ENCODE measurements at places on chromosomes 6 and 20.

DNA sequence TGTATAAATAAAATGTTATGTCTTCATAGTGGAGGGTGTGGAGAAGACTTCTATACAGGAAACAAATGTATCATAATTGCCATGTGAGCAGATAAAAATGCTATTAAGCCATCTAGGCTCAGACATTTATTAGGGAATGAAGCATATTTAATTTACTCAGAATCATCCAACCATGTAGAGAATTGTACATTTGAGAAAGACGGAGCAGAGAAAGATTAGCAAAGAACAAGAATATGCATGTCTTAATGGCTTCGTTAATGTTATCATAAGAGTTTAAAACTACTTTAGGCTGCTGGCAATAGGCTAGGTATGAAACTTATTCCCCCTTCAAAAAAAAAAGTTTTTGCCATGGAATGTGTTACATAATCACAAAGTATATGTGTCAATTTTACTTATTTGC lies 6.1 kb downstream of the ANKRD6 start:
- no peak for DNase-seq

GRCh38 chr6:170135821-170136471 lies 154.9 kb downstream of the DLL1 start:
- no peak for DNase-seq

DNA sequence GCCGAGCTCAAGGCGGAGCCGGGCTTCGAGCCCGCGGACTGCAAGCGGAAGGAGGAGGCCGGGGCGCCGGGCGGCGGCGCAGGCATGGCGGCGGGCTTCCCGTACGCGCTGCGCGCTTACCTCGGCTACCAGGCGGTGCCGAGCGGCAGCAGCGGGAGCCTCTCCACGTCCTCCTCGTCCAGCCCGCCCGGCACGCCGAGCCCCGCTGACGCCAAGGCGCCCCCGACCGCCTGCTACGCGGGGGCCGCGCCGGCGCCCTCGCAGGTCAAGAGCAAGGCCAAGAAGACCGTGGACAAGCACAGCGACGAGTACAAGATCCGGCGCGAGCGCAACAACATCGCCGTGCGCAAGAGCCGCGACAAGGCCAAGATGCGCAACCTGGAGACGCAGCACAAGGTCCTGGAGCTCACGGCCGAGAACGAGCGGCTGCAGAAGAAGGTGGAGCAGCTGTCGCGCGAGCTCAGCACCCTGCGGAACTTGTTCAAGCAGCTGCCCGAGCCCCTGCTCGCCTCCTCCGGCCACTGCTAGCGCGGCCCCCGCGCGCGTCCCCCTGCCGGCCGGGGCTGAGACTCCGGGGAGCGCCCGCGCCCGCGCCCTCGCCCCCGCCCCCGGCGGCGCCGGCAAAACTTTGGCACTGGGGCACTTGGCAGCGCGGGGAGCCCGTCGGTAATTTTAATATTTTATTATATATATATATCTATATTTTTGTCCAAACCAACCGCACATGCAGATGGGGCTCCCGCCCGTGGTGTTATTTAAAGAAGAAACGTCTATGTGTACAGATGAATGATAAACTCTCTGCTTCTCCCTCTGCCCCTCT lies 1.1 kb downstream of the CEBPB start:
- no peak for DNase-seq

GRCh38 chr20:56347628-56348304 lies 11.0 kb upstream of the FAM210B start:
- DNase-seq, result no peak

DNA sequence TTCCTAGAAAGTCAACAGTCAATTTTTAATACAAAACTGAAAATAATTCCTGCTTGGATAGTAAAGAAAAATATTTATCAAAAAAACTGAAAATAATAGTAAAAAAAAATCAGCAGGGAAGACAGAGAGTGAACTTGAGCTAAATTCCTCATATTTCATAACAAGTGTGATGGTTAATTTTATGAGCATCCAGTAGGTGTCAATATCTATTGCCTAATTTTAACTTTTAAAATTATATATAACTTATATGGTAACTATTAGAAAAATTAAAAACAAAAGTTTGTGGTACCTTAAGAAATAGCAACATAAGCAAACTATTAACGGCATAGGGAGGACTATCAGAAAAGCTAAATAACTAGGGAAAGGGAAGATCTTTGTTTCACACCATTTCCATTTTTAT lies 2.1 kb downstream of the EPM2A start:
- DNase-seq, result no peak

DNA sequence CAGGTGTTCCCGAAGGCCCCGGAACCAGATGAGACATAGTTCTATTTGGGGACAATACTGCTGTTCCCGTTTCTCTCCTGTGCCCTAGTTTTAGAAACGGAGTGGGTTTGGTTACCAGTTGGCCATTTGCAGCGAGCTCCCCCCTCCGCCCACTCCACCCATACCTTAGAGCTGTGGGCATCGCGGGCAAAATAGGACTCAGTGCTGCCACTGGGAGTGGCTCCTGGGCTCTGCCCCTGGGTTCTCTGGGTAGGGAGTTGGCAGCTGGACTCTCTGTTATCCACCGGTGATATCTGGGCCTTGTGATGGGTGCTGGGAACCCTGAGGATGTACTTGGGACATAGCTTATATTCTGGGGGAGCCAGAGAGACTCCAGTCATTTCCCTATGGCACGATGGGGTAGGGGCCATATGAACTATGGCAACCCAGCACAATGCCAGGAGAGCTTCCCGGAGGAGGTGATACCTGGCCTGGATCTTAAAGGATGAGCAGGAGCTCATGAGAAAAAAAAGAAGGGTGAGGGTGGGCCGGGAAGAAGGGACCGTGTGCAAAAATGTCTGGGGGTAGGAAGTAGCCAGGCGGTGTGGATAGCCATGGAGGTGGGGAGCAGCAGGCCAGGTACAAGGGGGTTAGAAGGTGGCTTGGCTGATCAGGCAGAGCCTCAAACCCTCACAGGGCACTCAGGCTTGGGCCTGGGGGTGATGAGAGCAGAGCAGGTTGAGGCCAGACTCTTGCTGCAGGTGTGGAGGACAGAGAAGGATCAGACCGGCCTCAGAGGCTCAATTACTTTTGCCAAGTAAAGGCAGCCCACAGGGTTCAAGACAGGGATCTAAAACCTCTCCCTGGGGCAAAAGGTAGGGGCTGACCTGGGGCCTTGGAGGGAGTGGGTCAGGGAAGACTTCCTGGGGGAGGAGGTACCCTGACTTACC lies 9.6 kb downstream of the SRC start:
- no peak for DNase-seq

DNA sequence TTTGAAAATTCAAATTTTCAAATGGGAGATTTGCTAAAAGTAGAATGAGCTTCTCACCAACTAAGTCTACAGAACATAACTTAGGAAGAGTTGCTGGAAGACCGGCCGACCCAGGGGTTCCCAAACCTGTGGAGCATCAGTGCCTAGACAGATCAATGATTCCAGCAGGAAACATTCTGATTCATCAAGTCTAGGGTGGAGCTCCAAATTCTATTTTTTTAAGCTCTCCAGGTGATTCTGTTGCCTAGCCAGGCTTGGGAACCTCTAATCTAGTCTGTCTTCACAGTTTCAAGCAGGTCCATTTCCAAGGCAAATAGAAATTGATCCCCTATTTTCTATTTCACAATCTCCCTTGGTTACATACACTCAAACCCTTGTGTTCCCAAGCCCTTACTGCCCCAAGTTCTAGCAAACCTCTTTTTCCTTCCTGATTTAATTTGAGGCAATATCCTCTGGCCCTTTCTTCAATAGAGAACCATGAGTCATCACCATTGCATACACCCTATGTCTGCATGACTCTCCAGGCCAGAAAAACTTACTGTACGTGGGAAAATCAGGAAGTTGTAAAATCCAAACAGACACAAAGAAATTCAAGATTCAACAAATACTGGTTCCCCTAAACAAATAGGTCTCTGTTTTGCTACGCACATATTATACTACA lies 8.9 kb downstream of the ATXN1 start:
- no peak for DNase-seq

DNA sequence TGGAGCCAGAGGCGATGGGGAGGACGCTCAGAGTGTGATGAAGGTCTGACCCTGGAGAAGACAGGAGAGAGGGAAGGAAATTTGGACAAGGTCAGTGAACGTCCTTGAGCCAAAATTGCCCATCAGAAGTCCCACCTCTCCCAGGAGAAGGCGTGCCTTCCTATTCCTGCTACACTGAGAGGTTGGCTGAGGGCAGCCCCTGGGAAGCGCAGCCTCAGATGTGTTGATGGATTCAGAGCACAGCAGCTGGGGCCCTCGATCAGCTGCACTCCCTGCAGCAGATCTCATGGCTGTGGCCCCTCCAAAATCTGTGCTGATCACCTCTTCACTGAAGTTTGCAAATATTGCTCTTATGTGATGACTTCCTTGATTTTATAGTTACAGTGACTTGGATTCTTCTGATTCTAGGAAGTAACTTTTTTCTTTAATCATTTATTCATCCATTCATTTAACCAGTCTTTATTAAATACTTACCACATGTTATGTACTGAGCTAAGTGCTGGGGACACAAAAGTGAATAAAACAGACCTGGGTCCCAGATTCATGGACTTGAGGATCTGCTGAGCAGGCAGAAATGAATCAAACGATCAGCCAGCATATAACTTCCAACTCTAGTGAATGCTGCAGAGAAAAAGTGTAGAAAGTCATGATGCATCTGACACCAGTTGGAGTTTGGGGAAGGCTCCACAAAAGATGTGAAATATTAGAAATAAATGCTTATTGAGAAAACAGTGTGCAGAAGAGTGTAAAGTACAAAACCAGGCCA lies 69.6 kb upstream of the ARMC2 start:
- DNase-seq, result no peak

DNA sequence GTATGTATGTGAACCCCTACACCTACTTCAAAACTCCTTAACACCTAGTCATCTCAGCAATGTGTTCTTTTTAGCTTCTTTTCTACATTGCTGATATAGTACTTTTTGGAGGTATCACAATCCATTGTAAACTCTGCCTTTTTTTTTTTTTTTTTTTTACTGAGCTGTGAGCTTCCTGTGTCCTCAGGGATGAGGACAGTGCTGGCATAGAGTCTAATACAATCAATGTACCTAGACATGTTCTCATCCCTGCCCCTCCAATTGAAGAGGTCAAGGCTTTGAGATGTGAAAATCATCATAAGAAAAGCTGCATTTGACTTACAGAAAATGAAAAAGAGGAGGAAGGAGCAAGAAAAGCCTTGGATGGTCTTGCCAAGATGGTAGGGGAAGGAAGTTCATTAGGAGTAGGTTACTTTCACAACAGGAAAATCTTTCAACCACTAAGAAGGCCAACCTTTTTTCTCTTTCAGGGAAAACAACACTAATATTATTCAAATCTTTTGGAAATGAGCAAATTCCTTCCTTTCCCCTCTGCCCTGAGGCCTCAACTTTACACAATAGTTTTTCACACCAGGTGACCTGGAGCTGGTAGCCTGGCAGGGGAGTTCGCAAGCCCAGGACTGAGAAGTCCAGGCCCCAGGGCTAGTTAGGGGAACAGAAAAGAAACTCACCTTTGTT lies 2.8 kb upstream of the JARID2 start:
- DNase-seq, result no peak

GRCh38 chr6:39102071-39102820 lies 12.7 kb downstream of the SAYSD1 start:
- DNase-seq, result peak; percentile 47

DNA sequence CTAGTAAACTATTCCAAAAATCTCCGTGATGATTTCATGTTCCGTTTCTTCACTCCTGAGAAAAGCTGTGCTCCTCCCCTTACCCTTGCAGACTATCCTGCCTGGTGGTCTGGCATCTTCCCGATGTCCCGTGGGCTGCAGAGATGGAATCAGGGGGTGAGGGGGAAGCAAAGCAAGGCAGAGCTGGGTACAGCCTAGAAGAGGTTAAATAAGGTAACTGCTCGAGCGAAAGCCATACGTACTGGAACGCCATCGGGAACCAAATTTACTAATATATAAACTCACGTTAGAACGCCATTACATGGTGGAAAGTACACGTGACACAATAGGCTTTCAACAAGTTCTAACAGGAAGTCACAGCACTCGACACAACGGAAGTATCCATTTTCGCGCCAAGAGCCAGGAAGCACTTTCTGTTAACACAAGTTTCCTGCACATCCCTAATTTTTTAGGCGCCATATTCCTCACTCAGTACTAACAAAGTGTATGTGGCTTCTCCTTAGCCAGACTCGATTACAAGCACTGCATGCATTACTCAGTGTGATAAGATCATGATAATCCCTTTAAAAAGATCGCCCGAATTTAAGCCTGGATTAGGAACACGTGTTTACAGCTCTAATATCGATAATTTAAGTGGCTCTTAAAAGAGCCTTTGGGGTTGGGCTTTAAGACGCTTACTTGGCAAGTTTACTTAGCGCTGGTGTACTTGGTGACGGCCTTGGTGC lies 101.6 kb upstream of the PRSS16 start:
- no peak for DNase-seq

GRCh38 chr6:15299430-15300131 lies 53.7 kb downstream of the JARID2 start:
- no peak for DNase-seq

DNA sequence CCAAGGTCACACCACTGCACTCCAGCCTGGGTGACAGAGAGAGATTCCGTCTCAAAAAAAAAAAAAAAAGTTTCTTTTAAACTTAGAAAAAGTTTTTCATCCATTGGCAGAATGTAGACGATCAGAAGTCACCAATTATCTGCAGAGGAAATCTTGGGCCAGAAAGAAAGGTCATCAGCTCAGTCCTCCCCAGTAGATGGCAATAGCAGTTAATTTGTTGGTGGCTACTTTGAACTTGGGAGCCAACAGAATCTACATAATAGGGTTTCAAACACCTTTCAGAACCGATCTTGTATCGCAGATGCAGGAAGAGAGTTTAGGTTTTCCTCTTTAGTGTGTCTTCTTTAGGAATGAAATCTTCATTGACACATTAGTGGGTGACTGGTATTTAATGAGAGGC lies 41.7 kb downstream of the LBP start:
- no peak for DNase-seq

DNA sequence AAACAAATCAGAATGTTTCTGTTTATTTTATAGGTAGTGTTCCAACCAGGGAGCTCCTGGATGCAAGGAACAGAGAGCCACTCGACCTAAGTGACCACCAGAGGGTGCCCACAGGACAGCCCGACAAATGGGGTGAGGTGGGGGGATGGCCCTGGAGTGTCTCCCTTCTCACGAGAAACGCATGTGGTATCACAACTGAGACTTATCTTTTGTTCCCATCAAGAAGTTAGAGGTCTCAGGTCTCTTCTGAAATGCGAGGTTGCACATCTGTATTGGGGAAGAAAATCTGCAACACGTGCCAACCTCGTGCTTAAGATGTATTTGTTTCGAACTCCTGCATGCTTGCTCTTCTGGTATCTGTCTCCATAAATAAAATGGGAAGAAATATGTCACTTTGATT lies 104.0 kb downstream of the ISM1 start:
- DNase-seq, result peak; percentile 48

- no peak for DNase-seq
These were observed 26.3 kb downstream of the PRDM1 start for GRCh38 chr6:106112433-106112832.

DNA sequence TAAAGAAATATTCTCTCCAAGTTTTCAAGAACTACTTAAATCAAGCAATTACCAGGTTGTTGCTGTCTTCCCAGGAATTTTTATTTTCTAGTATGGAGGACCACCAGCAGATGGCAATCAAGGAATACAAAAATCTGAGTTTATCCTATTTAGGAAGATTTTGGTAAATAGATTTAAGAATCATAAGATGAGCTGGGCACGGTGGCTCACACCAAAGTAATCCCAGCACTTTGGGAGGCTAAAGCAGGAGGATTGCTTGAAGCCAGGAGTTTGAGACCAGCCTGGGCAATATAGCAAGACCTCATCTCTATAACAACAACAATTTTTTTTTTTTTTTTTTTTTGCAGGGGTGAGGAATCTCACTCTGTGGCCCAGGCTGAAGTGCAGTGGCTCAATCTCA lies 19.3 kb upstream of the SEC63 start:
- peak; percentile 37 for DNase-seq

- no peak for DNase-seq
These were observed 3.3 kb downstream of the CST11 start for GRCh38 chr20:23449421-23449820.
